Fibroblast of skin of left biceps (primary cell): ENCODE measurements at places on chromosomes 7 and 10.
A peak's percentile ranks its signal among the peaks of the same experiment; 100 is the strongest.

- DNase-seq = peak; percentile 97
Measured at GRCh38 chr7:137882261-137882668, 35.5 kb upstream of the DGKI start.

DNA sequence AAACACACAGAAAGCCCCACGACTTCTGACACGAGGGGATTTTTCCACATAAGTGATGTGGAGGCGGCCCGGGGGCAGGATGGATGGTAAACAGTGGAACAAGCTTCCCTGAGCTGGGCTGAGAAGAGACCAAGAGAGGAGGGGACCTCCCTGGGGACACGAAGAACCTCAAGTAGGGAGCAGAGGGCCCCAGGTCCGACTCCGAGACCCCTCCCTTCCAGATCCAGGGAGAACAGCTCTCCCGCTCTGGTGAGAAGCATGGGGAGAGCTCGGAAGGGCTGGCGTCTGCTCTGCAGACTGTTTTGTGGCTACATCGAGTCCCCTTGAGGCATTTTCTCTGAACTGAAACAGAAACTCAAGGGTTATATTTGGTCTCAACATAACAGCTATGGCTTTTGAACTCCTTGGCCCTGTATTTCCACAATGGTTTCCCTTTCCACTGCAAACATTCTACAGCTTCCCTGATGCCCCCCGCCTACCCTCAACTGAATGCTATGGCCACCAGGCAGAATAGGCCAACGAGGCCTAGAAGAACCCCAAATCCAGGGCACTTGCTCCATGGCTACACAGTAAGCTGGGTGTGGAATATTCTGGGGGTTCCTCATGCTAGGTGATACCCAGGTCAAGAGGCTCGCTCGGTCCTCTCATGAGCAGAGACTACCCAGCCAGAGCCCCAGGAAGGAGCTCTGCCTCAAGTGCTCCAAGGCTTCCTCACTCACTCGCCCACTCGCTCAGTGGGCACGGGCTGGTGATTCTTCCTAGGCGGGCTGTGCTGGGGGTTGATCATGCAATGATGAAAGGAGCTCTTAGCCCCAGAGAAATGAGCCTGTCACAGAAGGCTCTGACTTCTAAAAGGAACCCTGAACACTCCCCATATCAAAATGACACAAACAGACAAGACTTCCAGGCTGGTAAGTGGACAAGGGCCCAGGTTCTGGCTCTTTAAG lies 47.5 kb downstream of the FAM53B start:
- DNase-seq = no peak

DNA sequence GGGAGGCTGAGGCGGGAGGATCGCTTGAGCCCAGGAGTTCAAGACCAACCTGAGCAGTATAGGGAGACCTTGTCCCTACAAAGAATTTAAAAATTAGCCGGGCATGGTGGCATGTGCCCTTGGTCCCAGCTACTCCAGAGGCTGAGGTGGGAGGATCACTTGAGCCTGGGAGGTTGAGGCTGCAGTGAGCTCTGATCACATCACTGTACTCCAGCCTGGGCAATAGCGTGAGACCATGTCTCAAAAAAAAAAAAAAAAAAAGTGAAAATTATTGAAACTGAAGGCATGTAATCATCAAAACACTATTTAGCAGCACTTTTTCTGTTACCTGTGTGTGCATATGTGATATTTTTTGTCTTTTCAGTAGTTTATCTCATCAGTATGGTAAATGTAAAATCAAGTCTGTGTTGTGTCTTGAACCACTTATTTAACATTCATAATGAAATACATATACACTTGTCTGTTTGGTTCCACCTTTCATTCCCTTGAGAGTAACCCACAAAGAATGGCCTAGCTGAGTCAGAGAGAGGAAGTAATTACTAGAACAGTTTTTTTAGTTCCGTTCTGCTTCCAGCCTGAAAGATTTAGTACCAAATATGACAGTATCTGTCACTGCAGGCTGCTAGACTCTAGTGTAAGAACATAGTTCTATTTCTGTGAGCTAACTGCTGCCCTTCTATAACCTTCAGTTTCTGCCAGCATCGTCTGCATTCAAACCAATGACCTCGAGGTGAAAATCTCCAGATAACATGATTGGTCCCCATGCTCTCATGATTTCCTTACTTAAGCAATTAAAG lies 68.6 kb downstream of the MMRN2 start:
- peak; percentile 21 for DNase-seq

DNA sequence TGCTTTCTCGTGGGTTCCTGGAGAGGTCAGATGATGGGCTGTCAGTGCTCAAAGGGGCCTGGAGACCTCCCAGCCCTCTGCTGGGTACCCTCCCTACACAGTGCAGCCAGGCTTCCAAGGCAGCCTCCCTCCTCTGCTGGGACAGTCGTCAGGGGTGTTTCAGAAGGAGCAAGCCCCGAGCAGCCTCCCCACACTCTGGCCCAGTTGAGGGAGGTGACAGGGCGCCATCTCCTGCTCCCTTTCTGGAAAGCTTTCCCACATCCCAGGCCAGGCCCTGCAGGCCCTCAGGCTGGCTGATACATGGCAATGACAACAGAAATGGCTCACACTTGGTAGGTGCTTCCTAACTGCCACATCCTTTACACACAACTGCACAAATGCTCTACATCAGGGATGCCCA lies 32.1 kb downstream of the KCNMA1 start:
- no peak for DNase-seq

- no peak for DNase-seq
Measured at GRCh38 chr10:45198486-45199204, 116.8 kb downstream of the OR13A1 start.
